A549 (cell line): ENCODE measurements at places on chromosomes 12 and 14.
A peak's percentile ranks its signal among the peaks of the same experiment; 100 is the strongest.

DNA sequence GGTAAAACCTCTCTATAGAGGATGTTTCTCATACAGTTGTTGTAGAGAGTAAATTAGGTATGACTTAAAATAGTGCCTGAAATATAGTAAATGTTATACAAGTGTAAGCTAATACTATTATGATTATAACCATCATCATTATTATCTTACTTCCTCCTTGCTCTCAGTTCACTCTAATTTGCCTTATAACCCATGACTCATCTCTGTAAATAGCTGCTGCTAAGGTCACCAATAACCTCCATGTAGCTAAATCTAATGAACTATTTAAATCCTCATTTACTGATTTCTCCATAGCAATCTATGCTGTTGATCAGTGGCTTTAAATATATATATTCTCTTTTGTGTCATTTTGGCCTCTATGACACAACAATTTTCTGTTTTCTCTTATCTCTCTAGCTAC is 109.6 kb downstream of the RMST start:
- DNase-seq, result no peak

- DNase-seq, result no peak
Measured at GRCh38 chr14:37089410-37089809, 83.0 kb downstream of the SLC25A21 start.

- no peak for DNase-seq
Measured at GRCh38 chr12:98224584-98225221, 290.7 kb upstream of the TMPO start.

GRCh38 chr12:109679501-109680263 is 33.9 kb upstream of the FAM222A start:
- no peak for DNase-seq

DNA sequence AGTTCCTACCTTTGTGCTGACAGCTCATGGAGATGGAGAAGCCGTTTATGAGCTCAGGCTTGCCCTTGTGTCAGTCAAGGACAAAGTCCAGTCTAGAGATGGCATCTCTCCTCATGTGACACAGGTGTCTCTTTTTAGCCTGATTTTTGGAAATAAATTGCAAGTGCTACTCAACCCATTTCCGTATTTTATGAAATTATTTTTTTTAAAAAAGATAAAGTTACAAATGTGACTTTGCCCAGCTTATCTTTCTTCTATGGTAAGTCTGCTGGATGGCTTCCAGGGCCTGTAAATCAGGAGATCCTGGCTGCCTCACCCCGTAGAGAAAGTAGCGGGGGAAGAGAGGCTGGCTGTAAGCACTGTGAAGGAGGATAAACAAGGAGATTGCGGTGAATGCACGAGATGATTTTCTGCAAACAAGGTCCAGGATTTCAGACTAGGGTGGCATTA is 169.7 kb downstream of the MYRFL start:
- DNase-seq, result no peak

DNA sequence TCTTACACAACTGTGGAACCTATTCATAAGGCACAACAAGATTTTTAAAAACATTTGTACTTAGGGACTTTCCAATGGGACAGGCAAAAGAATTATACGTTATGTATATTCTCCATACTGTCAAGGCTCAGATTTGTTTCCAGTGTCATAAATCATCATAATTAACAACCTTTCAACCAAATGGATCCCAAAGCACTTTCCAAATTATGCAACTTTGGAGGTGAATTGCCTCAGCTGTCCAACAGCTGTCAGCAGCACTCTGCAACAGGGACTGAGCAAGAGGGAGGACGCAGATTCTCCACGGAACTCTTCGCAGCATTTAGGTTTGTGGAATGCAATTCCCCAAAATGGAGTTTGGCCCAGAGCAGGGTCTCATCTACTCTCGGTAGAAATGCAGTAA is 186.6 kb downstream of the PAX9 start:
- DNase-seq, result no peak

DNA sequence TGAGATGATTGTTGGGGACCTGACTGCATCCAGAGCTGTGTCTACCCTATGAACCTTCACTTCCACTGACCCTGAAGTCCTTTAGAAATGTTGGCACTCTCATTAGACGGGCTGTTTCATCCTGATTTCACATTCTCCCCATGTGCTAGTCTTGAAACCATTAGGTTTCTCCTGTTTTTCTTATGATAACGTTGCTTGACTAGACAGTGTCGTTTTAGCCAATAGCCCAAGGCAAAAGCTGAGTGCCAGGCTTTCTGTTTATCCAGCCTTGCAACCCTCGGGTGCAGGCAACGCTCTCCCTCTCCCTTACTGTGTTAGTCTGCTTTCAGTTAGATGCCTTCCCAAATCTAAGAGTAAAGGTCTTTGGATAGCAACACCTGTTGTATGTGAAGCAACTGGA is 30.1 kb downstream of the DACT1 start:
- no peak for DNase-seq

DNA sequence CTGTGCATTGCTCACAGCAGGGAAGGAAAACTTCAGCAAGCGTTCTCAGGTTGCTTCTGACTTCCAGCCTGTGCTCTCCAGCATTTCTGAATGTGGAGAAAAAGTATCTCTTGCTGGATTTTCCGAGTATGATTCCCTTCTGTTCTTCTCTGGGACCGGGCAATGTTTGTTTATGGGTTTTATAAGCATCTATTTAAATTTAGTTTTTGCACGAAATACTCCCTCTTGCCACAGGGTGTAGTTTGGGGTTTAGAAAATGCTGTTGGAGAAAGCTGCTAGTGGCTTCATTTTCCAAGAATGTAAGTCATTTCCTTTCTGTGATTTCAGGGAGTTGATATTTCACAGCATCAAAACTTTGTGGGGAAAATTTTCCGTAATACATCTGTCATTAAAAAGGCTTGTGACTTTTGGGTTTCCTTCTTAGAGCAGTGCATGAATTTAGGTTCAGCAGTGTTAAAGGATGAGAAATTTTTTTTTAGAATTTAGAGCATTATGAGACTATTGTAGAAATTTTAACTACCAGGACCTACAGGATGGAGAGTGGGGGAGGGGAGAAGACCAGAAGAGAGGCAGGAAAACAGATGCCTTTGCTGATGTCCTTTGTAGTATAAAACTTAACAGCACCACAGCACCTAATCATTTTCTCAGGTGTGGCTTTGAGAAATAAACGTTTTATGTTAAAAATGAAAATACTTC is 1.5 kb downstream of the FRMD6 start:
- DNase-seq, result peak; percentile 58

GRCh38 chr12:52912711-52913430 is 8.0 kb upstream of the KRT8 start:
- DNase-seq, result no peak

DNA sequence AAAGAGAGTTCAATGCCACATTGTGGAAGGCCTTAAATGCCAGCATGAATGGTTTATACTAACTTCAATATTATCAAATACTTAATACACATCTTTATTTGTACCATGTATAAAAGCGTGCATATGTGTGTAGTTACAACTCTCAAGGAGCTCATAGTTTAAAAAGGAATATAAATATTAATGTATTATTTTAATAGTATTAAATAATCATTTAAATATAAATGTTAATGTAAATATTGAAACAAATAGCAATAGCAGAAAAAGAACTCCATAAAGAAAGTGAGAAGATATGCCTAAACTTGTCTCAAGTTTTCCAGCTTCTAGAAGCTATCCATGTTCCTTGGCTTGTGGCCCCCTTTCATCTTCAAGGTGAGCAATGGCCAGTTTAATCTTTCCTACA is 182.0 kb downstream of the FOXA1 start:
- DNase-seq, result no peak

- no peak for DNase-seq
Measured at GRCh38 chr12:67433385-67434175, 164.4 kb downstream of the CAND1 start.

GRCh38 chr12:6383572-6384498 is at the start of gene LTBR:
LTBR (plus strand) TSS chr12:6384162; CDS start chr12:6384359, 197 bp downstream.
- peak; percentile 91 for DNase-seq

- DNase-seq, result no peak
Measured at GRCh38 chr14:67377916-67378315, 17.8 kb downstream of the EIF2S1 start.

DNA sequence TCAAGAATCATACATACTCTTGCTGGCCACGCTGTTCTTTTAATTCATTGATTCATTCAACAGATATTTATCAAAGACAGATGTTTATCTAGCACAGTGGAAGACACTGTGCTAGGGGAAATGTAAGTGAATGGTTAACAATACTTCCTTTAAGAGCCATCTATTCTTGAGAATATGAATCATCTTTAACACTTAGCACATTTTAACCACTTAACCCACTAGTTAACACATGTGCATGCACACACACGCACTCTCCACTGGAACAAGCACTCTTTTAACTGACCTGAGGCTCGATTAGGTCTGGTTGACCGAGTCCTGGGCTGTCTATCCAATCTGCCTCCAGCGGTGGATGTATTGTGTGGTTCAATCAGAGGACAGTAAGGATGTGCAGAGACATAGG is 34.6 kb downstream of the LMNTD1 start:
- no peak for DNase-seq

DNA sequence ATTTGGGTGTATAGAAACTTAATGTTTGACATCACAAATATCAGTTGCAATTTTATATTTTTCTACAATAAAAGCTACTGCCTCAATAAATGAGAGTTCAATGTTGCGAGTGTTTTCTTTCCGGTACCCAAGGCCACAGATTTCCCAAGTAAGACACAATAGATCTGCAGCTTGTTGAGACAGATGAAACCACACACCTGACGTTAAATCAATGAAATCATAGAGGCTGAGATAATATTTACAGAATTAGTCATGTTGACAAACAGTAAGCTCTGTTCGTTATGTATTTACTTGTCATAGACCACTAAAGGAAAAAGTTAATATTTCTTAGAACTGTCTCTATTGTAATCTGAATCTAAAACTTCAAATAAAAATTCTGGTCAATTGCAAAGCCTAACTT is 49.2 kb upstream of the PTHLH start:
- DNase-seq, result peak; percentile 91

DNA sequence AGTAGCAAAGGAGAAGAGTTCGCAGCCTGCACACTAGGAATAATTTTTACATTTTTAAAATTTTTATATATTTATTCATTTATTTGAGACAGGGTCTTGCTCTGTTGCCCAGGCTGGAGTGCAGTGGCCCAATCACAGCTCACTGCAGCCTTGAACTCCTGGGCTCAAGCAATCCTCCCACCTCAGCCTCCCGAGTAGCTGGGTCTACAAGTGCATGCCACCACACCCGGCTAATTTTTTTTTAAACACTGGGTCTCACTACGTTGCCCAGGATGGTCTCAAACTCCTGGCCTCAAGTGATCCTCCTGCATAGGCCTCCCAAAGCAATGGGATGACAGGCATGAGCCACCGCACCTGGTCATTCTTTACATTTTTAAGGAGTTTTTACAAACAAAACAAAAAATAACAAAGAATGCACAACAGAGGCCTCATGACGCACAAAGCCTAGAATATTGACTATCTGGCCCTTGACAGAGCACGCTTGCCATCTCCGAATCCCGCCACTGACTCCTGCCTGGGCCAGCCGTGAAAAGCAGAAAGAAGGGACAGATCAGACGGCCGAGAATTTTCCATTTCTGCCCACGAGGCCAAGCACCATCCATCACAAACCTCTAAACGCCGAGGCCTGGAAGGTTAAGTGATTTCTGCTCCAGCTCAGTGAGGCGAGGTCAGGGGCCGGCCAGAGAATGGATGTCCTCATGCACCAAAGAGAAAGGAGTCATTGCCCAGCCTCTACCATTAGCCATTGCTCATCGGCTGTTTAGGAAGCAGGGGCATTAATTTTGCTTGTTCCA is 120.0 kb downstream of the SCARB1 start:
- no peak for DNase-seq

- no peak for DNase-seq
Measured at GRCh38 chr12:62817556-62818271, 117.2 kb downstream of the PPM1H start.

GRCh38 chr12:79643821-79644220 is 46.9 kb downstream of the PAWR start:
- DNase-seq, result no peak

- DNase-seq, result no peak
Measured at GRCh38 chr12:130850418-130851021, 11.5 kb upstream of the STX2 start.

DNA sequence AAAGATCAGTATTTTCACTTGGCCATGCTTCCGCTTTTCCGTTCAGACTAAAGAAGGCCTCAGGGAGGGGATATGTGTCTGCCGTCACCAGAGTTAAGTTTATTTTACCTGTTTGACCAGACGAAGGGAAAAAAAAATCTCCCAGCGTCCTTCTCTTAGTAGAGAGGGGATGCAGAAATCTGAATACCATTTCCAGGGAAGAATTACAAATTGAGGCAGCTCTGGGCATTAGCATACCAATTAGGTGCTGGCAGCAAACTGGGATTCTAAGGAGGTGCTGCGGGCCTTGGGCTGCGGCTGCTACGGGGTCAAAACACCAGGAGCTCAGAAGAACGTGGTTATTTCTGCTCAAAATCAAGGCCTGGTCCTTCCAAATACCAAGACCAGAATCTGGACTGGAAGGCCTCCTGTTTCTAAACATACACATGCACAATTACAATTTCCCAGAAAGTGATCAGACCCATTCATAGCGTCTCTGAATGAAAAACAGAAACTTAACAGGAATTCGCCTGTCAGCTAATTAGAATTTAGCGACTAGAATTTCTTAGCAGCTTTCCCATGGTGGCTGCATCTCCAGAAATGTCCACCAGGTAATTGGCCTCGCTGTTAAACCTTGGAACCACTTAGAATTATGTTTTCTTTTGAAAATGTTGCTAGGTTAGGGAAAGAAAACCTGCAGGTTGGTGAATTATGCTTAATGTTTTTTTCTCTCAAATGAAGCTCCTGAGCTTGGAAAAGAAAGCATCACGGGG is 617.0 kb downstream of the VRK1 start:
- DNase-seq, result no peak

- no peak for DNase-seq
Measured at GRCh38 chr14:35231207-35231760, 60.9 kb upstream of the PSMA6 start.

DNA sequence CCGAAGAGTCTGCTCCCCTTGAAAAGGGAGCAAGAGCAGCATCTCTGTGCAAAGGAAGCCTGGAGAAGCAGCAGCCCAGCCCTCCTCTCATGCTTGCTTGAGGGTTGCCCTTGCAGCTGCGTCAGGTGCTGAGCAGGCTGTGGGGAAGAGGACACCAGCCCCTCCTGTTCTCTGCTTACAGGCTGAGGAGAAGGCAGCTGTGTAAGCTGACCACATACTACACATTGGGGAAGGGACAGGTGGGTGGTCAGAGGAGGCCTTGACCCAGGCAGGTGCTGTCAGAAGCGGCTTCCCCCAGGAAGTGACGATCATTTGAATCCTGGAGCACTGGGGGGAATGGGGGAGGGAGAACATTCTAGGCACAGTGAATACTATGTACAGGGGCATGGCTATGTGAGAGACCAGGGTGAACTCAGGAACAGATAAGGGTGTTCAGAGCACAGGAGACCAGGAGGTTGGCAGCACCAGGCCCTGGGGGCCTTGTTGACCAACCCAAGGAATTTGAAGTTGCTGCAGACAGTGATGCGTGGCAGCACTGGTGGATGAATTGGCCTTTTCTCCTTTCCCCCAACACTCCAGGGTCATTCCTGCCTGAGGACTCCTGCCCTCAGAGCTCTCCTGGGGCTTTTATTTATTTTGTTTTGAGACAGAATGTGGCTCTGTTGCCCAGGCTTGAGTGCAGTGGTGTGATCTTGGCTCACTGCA is 2.7 kb upstream of the KLC1 start:
- DNase-seq, result no peak
